ENCODE measurements at places on chromosomes 7 and 10.

GRCh38 chr10:88178758-88179157 is 315.3 kb downstream of the PTEN start:
- DNase-seq, result no peak

DNA sequence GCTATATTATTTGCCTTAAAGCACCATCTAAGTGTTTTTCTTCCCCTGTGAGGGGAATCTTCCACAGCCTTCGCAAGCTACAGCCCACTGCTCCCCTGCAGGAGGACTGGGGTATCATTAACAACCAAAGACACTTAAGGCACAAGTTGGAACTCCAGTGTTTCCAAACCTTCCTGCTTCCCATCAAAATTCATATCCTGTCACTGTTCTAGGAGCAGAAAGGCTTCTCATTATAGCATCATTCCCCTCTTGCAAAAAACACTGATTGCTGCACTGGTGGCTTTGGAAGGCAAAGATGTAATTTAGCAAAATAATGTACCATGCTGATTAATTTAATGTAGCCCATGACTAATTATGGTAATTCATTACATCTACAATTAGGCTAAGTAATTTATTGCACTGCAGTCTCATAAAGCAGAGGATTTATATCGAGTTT is 207.2 kb downstream of the SKAP2 start:
- no peak for DNase-seq

GRCh38 chr7:92244808-92245486 is 767 bp downstream of the KRIT1 start:
- no peak for DNase-seq

- no peak for DNase-seq
Observed at GRCh38 chr7:45898222-45898621, 9.9 kb downstream of the IGFBP1 start.

DNA sequence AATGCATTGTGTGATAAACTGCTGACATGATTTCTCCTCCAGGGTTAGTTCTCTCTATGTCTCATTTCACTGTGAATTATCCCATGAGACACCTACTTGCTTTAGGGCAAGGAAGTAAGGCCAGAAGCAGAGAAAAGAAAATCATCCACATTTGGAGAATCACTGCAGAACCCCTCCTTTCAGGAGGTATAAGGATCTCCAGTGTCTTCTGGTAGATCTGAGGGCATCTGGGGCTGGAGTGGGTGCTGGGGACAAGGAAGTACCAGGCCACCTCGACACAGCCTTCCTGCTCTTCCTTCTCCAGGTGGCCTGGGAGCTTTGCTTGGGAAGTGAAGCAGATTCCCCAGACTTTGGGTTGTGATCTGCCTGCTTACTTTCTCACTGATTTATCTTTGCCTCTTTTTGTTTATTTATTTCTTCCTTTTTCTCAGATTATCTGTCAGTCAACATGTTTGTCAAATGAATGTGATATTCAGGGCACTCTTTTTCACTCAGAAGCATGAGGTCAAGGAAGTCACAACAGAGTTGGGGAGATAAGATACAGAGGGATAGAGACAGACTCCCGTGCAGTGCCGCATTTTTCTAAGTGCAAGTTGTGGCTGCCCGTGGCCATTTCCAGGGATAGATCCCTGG is 12.4 kb upstream of the CAMK2G start:
- DNase-seq, result no peak

DNA sequence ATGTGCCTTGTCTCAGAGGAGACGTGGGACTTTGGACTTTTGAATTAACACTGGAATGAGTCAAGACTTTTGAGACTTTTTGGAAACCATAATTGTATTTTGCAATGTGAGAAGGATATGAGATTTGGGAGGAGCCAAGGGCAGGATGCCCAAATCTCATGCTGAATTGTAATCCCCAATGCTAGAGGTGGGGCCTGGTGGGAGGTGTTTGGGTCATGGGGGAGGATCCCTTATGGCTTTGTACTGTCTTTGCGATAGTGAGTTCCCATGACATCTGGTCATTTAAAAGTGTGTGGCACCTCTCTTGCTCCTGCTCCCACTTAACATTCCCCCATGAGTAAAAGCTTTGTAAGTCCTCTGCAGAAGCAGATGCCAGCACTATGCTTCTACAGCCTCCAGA is 39.2 kb downstream of the DNAJC9 start:
- no peak for DNase-seq

DNA sequence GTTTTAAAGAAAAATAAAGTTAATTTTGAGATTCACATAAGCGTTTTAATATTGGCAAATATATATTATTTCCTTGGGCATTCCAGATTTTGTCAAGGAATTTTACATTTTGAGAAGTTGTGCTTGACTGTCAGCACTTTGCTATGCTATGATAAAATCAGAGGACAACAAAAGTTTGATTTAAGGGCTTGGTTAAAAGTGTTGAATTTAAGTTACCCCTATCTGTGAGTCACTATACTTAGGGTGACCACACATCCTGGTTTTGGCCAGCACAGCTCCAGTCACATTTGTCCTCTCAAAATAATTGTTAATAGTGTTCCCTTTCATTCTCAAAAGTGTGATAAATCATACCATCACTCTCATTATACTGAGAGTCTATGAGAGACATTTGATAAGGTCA is 34.2 kb upstream of the ANK3 start:
- DNase-seq, result no peak

DNA sequence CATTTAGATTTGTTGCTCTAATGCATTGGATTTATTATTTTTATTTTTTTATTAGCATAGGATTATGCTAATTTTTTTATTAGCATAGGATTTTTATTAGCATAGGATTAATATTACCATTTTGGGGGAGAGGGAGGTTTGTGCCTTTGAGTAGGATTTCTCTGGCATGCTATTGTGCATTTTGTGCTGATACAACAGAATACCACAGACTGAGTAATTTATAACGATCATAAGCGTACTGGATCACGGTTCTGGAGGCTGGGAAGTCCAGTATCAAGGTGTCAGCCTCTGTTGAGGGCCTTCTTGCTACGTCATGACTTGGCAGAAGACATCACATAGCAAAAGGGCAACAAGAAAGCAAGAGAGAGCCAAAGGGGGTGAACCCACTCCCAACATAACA is 187.5 kb downstream of the XPNPEP1 start:
- DNase-seq, result no peak

GRCh38 chr7:9557853-9558252 is 1124.4 kb downstream of the NXPH1 start:
- DNase-seq, result no peak

DNA sequence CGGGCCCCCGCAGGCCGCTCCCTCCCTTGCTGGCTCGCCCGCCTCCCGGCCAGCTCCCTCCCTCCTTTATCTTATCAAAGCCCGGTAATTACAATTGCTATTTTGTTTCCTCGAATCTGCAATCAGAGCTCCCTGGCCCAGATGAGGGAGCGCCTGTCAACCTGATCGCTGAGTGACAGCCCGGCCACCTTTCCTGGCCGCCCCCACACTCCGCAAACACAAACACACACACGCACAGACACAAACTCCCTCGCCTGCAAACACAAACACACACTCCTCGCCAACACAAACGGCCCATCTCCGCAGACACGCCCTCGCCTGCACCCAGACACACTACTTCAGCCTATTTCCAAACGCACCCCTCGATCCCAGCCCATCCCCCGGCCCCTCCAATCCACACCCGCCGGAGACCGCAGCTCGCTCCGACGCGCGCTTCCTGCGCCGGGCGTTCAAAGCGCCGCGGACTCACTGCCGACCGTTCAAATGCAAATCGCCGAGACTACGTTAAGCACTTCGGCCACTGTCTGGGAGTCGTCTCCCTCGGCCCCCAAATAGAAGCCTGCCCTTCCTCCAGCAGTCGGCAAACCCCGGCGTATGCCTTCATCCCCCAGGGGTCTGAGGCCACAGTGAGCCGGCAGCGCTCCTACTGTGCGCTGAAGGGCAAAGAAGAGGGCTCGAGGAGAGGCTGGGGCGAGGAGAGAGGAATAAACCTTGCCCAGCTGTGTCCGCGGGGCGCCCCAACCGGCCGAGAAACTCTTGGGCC is 3.0 kb upstream of the FGF8 start:
- DNase-seq, result no peak

GRCh38 chr7:106768324-106768751 is 96.7 kb upstream of the PIK3CG start:
- no peak for DNase-seq

GRCh38 chr10:5447056-5447455 is 34.7 kb downstream of the NET1 start:
- DNase-seq, result no peak

GRCh38 chr10:97416565-97416964 is 9.4 kb upstream of the PGAM1 start:
- DNase-seq, result no peak

GRCh38 chr10:129123428-129123827 is 343.6 kb upstream of the MGMT start:
- DNase-seq, result no peak

DNA sequence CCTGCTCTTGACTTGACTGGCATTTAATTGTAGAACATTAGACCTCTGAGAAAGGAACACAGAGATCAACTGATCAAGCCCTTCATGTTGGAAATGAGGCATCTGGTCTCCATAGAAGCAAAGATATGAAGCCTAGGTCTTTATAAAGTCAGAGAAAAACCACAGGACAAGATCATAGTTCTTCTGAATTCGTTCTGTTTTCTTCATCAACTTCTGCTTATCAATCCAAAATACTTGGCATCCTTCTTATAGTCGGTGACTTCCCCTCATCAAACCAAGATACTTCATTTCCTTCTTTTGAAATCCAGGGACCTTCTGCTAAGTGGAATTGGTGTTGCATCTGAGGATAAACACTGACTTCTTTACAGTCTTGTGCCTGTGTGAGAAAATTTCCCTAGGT is 77.1 kb upstream of the PRKCQ start:
- no peak for DNase-seq

GRCh38 chr7:46131916-46132795 is 211.1 kb upstream of the IGFBP3 start:
- DNase-seq, result no peak

DNA sequence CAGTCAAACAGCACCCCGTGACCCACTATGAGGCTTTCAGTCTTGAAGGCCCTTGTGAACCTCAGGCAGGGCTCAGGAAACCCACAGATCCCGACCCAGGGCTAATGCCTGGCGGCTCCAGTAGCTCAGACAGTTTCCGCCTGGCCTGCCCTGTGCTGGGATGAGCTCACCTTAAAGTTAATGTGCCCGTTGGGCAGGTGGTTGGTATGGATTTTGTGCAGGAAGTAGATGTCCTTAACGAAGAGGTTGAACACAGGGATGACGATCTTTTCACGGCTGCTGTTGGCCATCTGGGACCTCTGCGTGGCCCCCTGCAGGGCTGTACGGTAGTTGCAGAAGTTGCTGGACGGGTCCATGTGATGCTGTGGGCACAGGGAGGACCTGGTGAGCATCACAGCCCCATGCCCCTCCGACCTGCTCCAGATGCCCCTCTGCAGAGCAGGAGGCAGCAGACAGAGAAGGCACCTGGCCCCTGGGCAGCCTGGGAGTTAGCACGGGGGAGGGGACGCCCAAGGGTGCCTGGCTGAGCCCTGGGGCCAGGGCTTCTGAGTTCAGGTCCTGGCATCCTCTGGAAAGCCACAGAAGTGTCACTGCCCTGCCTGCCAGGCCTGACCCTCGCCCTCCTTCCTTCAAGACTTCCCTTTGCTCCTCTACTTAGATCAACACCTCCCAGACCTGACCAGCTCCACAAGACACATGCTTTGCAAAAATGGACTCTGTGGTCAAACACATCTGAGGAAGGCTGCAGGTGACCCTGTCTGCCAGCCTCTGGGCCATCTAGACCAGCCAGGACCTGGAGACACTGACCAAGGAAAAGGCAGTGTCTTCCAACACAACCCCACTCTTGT is 59.8 kb downstream of the CSGALNACT2 start:
- DNase-seq, result no peak

DNA sequence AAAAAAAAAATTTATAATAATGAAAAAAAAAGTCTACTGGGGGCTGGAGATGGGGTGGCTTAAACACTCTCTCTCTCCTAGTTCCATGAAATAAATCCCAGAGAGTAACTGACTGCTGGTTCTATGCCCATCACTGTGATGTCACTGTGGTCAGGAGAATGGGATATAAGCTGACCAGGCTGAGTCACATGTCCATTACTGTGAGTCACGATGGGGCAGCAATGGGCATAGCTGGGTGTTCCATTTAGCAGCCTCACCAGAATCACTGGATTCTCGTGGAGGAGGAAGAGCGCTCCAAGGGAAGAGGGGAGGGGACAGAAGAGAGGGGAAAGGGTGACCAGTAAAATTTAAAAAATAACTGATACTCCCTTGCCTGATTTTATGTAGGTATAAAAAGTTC is 37.1 kb downstream of the MASTL start:
- no peak for DNase-seq

DNA sequence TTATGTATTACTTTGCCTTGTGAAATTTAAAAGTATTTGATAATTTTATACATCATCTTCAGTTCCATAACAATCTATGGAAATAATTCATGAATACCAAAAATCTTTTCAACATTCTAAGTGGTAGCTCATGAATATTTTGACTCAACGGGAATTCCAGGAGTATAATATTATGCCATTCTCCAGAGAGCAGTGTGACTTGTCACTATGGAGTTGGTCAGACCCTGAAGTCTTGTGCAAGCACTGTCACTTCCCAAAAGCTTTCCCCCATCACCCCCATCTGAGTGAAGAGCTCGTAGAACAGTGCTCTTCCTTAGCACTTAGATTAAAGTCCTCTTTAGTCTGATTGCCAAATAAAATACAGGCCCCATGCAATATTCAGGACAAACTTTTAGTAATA is 29.4 kb upstream of the CCNJ start:
- DNase-seq, result no peak

GRCh38 chr10:103499881-103500280 is 6.4 kb downstream of the NEURL1 start:
- DNase-seq, result no peak

GRCh38 chr10:131193923-131194322 is 117.6 kb downstream of the TCERG1L start:
- no peak for DNase-seq

DNA sequence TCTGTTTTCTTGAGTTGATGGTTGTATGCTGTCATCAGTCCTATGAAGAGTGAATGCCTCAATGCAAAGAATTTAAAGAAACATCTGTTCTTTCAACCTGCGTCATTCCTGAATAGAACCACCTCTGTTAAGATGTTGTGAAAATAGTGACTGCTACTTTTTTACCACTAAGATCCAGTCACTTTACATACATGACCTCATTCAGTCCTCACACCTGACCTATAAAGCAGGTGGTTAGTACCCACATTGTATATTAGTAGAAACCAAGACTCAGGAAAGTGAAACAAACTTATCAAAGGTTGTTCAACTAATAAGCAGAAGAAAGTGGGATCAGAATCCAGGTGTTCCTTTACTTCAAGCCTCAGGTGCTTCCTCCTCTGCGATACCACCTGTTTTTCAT is 64.8 kb downstream of the ITGB8 start:
- no peak for DNase-seq

DNA sequence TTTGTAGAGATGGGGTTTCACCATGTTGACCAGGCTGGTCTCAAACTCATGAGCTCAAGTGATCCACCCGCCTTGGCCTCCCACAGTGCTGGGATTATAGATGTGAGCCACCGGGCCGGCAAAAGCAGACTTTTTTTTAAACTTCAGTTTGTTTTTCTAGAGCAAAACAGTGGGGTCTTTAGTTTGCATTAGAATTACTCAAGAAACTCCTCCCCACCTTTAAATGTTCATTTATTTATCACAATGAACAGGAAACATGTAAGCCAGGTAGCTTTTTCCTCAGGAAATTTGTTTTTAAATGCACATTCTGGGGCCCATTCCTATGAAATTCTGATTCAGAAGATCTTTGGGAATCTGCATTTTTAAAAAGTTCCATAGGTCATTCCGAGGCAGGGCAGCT is 56.0 kb upstream of the JAZF1 start:
- DNase-seq, result no peak

- DNase-seq, result no peak
Observed at GRCh38 chr10:64039198-64039597, 518.0 kb downstream of the REEP3 start.

All from T-helper 17 cell (primary cell).